Psoas muscle (tissue), 8 donors: ENCODE measurements at places on chromosomes 5 and 9. TPM values are rescaled to one million over a fixed set of nuclear protein-coding genes. Genes with fewer than 3 reads are reported as not detected.
A peak's percentile ranks its signal among the peaks of the same experiment; 100 is the strongest.

- no peak overlapping the region for H3K27ac ChIP-seq
- no peak for DNase-seq
- no peaks in the 10 kb centered on the region for H3K36me3 ChIP-seq
- peaks cover 6% of the 10 kb centered on the region for H3K4me1 ChIP-seq
- H3K27me3 ChIP-seq, result no peaks in the 10 kb centered on the region
These were observed 165.5 kb upstream of the RGS7BP start for GRCh38 chr5:64340293-64340692.

- H3K27me3 ChIP-seq, result peaks cover 37% of the 10 kb centered on the region
- no peak overlapping the region for H3K4me3 ChIP-seq
These were observed 1.9 kb downstream of the PCDHGB4 start for GRCh38 chr5:141389153-141390042.

DNA sequence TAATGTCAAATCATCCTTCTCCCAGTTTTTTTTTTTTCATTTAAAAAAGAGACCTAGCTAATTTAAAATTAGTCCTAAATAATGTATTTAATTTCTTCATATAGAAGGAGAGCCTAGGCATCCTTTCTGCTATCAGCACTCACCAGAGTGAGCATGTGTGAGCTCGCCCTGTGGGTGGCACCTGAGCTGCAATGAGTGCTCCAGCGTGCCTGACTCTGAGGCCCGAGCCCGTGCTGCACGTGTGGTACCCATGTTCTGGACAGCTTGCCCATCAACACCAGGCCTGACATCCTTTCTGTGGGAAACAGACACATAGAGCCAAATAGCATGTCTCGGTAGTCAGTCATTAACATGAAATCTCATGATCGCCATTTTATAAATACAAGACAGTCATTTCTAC lies 381.4 kb downstream of the DTWD2 start:
- no peak for DNase-seq
- no peaks in the 10 kb centered on the region for H3K36me3 ChIP-seq
- H3K4me1 ChIP-seq, result no peaks in the 10 kb centered on the region
- H3K4me3 ChIP-seq, result no peak overlapping the region
- H3K27me3 ChIP-seq, result no peaks in the 10 kb centered on the region
- H3K27ac ChIP-seq, result no peak overlapping the region

PCDHAC2 gene
- polyA plus RNA-seq, result not detected

DNA sequence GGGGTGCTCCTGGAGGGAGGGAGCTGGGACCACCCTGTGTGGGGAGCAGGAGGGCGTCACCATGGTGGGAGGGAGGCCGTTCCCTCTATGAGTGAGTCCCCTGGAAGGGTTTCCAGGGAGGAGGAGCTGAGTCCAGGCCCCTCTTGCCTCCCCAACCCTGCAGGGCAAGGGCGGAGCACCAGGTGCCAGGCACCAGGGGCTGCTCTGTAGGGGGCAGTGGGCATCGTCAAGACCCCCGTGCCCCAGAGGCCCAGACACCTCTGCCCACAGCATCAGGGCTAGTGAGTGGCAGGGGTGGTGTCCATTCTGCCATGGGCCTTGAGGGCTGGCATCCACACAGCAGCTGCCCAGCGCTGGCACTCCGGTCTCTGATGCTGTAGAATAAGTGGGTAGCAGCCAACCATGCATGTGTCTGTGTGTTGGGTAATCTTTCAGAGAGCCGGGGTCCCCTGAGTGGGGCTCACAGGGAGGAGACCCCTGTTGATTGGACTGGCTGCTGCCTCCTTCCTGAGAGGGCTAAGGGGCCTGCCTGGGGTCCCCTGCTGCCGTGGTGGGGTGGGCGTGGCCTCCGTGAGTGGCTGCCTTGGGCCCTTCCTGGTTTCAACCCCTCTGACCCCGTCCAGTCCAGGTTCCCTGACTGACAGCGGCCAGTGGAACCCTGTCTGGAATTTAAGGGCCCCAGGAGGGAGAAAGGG lies 72.7 kb upstream of the RNU6ATAC start:
- no peak overlapping the region for H3K4me3 ChIP-seq
- H3K36me3 ChIP-seq, result no peaks in the 10 kb centered on the region
- H3K27me3 ChIP-seq, result no peaks in the 10 kb centered on the region
- no peak overlapping the region for H3K27ac ChIP-seq
- H3K4me1 ChIP-seq, result no peaks in the 10 kb centered on the region

ELAVL2 gene
- 0.04 TPM for polyA plus RNA-seq

DNA sequence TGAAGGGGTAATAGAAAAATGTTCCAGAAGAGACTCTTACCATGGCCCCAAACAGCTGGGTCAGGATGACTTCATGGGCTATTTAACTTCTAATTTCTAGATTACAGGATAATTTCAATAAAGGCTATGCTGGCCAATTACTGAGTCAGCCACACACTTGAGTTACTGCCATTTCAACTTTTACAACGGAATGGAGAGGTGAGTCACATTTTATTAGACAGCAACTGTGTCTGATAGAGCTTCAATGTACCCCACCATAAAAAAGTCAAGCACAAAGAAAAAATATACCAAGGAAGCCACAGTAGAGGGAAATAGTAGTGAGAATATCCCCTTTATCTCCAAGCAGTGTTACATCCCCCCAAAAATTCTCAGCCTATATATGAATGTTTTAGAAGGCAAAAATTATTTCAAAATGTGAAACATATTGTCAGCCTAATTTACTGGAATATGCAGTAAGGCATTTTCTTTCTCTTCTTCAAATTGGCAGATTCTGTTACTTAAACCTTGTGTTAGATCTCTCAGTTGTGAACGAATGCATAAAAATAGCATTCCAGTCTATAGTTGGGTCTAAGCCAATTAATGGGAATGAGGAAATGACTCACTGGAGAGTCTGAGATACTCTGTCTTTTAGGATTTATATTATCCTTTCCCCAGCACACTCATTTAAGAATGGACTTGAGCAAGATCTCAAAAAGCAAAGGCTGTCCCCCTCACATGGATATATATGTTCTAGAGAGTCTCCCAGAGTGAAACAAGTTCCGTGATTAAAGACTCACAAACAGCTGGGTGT lies 47.1 kb upstream of the RAI14 start:
- H3K27me3 ChIP-seq, result no peaks in the 10 kb centered on the region
- no peaks in the 10 kb centered on the region for H3K4me1 ChIP-seq
- H3K27ac ChIP-seq, result peak overlapping the region; percentile 23
- H3K36me3 ChIP-seq, result no peaks in the 10 kb centered on the region

- no peak for DNase-seq
- H3K4me1 ChIP-seq, result no peaks in the 10 kb centered on the region
- no peak overlapping the region for H3K27ac ChIP-seq
- no peaks in the 10 kb centered on the region for H3K27me3 ChIP-seq
- H3K4me3 ChIP-seq, result no peak overlapping the region
- H3K36me3 ChIP-seq, result no peaks in the 10 kb centered on the region
These were observed 146.4 kb downstream of the GRIA1 start for GRCh38 chr5:153636670-153637451.

DNA sequence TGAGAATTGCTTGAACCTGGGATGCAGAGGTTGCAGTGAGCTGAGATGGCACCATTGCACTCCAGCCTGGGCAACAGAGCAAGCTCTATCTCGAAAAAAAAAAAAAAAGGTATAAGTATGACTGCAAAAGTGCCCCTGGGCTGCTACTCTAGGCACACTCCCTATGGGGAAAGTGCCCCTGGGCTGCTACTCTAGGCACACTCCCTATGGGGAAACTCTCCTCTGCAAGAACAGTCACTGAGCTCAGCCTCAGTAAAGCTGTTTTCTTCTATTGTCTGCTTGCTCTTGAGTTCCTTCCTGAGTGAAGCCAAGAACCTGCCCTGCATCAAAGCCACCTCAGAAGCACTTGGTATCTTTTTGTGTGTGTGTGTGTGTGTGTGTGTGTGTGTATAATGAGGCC lies 20.9 kb upstream of the TENT2 start:
- H3K27ac ChIP-seq, result peak overlapping the region; percentile 13
- no peak overlapping the region for H3K4me3 ChIP-seq
- no peaks in the 10 kb centered on the region for H3K36me3 ChIP-seq
- H3K4me1 ChIP-seq, result no peaks in the 10 kb centered on the region
- no peaks in the 10 kb centered on the region for H3K27me3 ChIP-seq

GRCh38 chr9:91740701-91741100 lies 209.3 kb downstream of the ROR2 start:
- no peak for DNase-seq
- H3K27me3 ChIP-seq, result no peaks in the 10 kb centered on the region
- no peaks in the 10 kb centered on the region for H3K4me1 ChIP-seq
- no peaks in the 10 kb centered on the region for H3K36me3 ChIP-seq
- H3K27ac ChIP-seq, result no peak overlapping the region
- H3K4me3 ChIP-seq, result no peak overlapping the region

DNA sequence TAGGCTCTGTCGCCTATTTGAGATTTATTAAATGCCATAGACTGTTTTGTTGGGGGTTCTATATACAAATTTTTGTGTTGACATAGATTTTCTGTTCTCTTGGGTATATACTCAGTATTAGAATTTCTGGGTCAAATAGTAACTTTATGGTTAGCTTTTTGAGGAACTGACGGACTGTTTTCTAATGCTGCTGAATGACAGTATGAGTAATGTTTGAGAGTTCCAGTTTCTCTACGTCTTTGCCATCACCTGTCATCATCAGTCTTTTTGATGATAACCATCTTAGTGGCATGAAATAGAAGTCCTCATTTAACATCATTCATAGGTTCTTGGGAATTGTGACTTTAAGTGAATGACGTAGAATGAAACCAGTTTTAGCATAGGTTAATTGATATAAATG lies 60.1 kb downstream of the CCDC171 start:
- no peaks in the 10 kb centered on the region for H3K27me3 ChIP-seq
- H3K27ac ChIP-seq, result no peak overlapping the region
- H3K4me1 ChIP-seq, result no peaks in the 10 kb centered on the region
- H3K36me3 ChIP-seq, result no peaks in the 10 kb centered on the region
- DNase-seq, result no peak

GRCh38 chr9:17648516-17648915 lies 69.7 kb downstream of the SH3GL2 start:
- H3K27me3 ChIP-seq, result no peaks in the 10 kb centered on the region
- no peaks in the 10 kb centered on the region for H3K4me1 ChIP-seq
- no peaks in the 10 kb centered on the region for H3K36me3 ChIP-seq
- no peak overlapping the region for H3K27ac ChIP-seq
- no peak for DNase-seq
- H3K4me3 ChIP-seq, result no peak overlapping the region

GRCh38 chr5:17396247-17396646 lies 101.8 kb upstream of the TAF11L2 start:
- no peaks in the 10 kb centered on the region for H3K36me3 ChIP-seq
- H3K27me3 ChIP-seq, result no peaks in the 10 kb centered on the region
- no peak overlapping the region for H3K4me3 ChIP-seq
- no peaks in the 10 kb centered on the region for H3K4me1 ChIP-seq
- H3K27ac ChIP-seq, result no peak overlapping the region

DNA sequence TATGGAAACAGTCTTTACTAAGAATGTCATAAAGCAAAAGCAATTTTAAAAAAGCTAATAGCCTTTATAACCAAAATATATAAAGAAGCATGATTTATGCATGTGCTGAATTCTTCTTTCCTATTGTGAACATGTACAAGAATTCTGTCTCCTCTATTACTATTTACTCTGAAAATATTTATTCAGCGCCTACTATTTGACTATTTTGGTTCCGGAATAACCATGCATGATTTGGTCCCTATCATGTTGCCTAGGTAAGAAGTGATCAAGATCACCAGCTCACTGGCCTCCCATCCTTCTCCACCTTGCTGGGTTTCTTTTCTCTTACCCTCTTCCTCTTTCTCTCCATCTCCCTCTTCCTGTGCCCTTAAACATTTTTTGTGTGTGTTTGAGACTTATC lies 443.8 kb downstream of the SH3GL2 start:
- H3K27me3 ChIP-seq, result no peaks in the 10 kb centered on the region
- no peaks in the 10 kb centered on the region for H3K4me1 ChIP-seq
- no peaks in the 10 kb centered on the region for H3K36me3 ChIP-seq
- no peak for DNase-seq
- H3K4me3 ChIP-seq, result no peak overlapping the region

- no peak overlapping the region for H3K4me3 ChIP-seq
- no peaks in the 10 kb centered on the region for H3K4me1 ChIP-seq
These were observed 156.2 kb downstream of the CDK5RAP2 start for GRCh38 chr9:120423812-120424211.

PPP3R2 gene
- polyA plus RNA-seq, result not detected

PDE6A gene
- polyA plus RNA-seq, result 0.15 TPM

DNA sequence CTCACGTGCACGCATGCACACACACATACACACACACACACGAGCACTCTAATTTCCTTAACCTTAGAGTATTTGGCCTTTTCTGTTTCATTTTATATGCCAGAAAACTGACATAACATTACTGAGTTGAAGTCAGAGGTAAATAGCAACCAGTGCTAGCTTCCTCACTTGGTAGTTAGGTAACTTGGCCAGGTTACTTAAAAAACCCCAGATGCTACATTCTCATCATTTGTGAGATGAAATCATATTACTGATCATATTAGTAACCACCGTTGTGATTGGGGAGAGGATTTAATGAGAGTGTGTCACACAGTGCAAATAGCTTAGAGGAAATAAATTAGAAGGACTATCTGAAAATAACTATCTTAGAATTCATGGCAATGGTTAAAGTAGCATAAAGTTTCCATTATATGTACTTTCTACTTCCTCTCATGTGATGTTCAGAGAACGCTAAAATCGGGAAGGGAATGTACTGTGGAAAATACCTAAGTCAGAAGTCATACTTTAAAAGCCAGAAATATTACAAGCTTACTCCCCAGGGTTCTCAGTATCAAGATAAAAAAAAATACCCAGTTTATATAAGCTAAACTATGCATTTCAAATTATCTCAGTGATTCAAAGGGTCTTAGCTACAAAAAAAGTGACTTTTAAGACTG lies 120.5 kb downstream of the TUSC1 start:
- no peak overlapping the region for H3K27ac ChIP-seq
- no peaks in the 10 kb centered on the region for H3K36me3 ChIP-seq
- H3K4me3 ChIP-seq, result no peak overlapping the region
- H3K27me3 ChIP-seq, result no peaks in the 10 kb centered on the region

CCL21 gene
- polyA plus RNA-seq, result 2.2 TPM

GRCh38 chr9:121682201-121682600 lies 30.8 kb downstream of the DAB2IP start:
- H3K36me3 ChIP-seq, result no peaks in the 10 kb centered on the region
- peak; percentile 15 for DNase-seq
- H3K4me3 ChIP-seq, result no peak overlapping the region
- H3K27me3 ChIP-seq, result no peaks in the 10 kb centered on the region
- peaks cover 8% of the 10 kb centered on the region for H3K4me1 ChIP-seq

- H3K27me3 ChIP-seq, result no peaks in the 10 kb centered on the region
- no peak overlapping the region for H3K4me3 ChIP-seq
- H3K27ac ChIP-seq, result no peak overlapping the region
- no peaks in the 10 kb centered on the region for H3K4me1 ChIP-seq
These were observed 67.5 kb downstream of the ZCCHC7 start for GRCh38 chr9:37187713-37188439.
